ENCODE measurements at places on chromosomes 2 and 18.

GRCh38 chr18:10009321-10010144, 95.7 kb downstream of the VAPA start:
- no peak for DNase-seq

GRCh38 chr2:2569306-2569705, 238.2 kb upstream of the MYT1L start:
- no peak for DNase-seq

- DNase-seq = peak; percentile 91
These were observed 17.2 kb upstream of the C2orf74 start for GRCh38 chr2:61144697-61145268.

GRCh38 chr18:75341267-75341666, 86.2 kb downstream of the SMIM21 start:
- no peak for DNase-seq

GRCh38 chr2:85318222-85319074, 9.3 kb downstream of the TGOLN2 start:
- peak; percentile 47 for DNase-seq

DNA sequence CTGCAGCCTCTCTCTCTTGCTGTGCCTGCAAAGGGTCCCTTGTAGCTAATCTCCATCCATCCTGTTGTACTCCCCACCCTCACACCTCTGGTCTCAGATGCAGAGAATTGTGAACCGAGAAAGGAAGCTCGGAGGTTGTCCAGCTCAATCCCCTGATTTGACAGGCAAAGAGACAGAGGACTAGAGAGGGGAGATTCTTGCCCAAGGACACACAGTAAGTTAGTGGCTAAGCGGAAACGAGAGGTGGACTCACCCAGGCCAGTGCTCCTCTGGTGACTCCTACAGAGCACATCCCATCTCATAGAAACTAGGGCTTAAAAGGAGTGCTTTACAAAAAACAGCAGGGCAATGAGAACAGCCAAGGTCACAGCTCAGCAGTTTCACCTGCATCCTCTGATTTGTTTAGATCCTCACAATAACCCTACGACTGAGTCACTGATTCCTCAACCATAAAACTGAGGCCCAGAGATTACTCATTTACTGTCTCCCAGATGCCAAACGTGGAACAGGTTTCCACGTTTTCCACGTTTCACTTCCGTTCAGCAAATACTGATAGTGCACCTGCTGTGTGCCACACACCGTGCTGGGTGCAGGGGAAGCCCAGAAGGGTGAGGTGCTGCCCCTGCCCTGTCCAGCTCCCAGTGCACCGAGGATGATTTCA, 22.1 kb downstream of the EHD3 start:
- no peak for DNase-seq

GRCh38 chr2:71704688-71705087, 251.3 kb downstream of the DYSF start:
- no peak for DNase-seq

GRCh38 chr18:9741793-9742523, 33.9 kb downstream of the RAB31 start:
- no peak for DNase-seq

- no peak for DNase-seq
These were observed 128.1 kb downstream of the GLI2 start for GRCh38 chr2:120863661-120864320.

DNA sequence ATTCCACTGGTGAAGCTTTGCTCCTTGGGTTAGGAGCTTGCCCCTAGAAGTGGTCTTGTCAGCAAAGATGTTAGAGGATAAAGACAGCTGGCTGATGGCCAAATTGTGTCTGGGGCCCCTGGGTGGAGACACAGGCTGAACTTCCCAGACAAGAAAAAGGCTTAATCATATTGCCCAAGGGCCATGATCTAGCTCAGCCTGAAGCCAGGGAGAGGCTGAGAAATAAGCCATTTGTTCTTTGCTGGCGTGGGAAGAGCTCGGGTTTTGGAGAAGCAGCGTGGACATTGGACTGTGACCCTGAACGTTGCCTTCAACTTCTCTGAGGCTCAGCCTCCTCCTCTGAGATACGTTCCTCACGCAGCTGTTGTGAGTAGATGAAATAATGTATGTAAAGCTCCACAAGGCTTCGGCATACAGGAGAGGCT, 153.0 kb downstream of the ZFP36L2 start:
- no peak for DNase-seq

DNA sequence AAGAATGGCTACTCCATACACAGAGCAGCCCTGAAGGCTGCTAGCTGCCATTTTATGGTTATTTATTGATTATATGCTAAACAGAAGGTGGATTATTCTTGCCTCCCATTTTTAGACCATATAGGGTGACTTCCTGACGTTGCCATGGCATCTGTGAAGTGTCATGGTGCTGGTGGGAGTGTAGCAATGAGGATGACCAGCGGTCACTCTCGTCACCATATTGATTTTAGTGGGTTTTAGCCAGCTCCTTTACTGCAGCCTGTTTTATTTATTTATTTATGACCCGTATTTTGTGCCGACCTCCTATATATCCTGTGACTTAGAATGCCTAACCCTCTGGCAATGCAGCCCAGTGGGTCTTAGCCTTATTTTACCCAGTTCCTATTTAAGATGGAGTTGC, 553.9 kb downstream of the TNS1 start:
- DNase-seq = no peak

- no peak for DNase-seq
These were observed 51.6 kb upstream of the ROCK2 start for GRCh38 chr2:11396021-11396420.

DNA sequence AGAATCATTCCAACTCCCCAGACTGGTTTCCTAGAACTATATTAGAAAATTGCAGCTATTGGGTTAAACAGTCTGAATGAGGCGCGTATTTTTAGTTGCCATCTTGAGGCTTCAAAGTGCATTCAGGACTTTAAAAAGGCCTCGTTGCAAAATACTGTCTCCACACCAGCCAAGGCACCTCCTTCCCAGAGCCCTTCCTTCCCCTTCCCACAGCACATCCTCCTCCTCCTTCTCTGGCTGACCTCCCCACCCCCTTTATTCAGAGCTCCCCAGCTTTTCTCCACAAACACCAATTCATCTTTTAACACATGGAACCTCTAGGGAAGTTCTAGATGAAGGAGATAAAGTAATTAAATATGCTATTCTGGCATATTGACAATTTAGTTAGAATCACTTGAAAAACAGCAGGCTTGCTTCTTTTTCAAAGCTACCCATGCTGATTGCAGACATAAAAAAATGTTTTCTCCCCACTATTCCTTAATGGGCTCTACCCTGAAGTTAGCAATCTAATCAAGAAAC, 90.3 kb downstream of the RTP5 start:
- DNase-seq = no peak

- DNase-seq = peak; percentile 82
These were observed 67.4 kb downstream of the TNP1 start for GRCh38 chr2:216792222-216793021.

GRCh38 chr2:155456222-155456621, 757.7 kb downstream of the KCNJ3 start:
- no peak for DNase-seq

DNA sequence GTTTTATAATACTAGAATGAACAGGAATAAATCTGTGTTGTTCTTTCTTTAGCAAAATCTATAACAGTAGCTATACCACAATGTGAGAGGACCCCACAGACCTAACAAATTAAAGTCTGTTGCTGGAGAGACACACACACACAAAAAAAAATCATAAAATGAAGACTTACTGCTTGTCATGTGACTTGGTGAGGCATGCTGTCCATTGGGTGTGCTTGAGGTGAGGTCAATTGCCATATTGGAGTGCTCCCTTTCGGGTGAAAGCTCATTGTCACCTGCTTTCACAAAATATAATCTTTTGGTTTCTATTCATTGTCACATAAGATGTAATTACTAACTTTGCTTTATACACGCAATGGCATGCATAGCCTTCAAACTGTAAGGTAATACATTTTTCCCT, 3.9 kb downstream of the IKZF2 start:
- no peak for DNase-seq

DNA sequence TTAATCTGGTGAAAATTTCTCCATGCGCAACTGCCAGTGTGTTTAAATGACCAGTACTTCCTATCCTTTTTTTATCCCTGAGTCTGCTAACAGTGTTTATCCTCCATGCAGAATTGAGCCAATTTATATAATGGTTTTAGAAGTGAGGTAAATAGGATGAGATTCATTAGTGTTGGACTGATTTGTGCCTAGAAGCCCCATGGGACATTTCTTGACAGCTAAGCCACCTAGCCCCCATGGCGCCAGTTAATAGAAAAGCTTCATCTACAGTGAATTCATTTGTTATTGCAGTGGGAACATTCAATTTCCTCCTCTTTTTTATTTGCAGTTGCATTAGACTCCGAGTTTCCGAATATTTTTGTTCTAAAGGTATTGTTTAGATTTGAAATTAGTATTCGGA, 175.6 kb downstream of the ARL6IP6 start:
- DNase-seq = no peak

GRCh38 chr2:239118675-239119211, 270.9 kb downstream of the TWIST2 start:
- no peak for DNase-seq

- no peak for DNase-seq
These were observed 294.7 kb downstream of the MEIS1 start for GRCh38 chr2:66729416-66730330.

DNA sequence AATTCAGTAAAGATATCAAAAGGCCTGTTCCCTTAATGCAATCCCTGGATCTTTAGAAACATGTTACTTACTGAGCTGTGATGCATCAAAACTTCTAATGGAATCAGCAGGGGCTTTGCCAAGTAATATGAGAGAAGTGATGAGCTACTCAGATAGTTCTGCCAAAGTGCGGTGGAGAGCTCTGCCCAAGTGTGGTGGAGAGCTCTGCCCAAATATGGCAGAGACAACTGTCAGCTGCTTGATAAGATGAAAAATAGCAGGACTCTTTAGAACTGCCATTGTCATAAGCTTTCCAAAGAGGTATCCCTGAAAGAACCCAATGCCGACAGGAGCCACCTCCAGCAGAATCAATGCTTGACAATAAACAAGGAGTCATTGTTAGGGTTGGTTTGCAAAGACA, 167.9 kb upstream of the SLC39A10 start:
- no peak for DNase-seq

GRCh38 chr18:59272891-59273758, at the start of gene RAX:
RAX (minus strand) TSS chr18:59273454; CDS start chr18:59273206, 248 bp downstream.
- no peak for DNase-seq

DNA sequence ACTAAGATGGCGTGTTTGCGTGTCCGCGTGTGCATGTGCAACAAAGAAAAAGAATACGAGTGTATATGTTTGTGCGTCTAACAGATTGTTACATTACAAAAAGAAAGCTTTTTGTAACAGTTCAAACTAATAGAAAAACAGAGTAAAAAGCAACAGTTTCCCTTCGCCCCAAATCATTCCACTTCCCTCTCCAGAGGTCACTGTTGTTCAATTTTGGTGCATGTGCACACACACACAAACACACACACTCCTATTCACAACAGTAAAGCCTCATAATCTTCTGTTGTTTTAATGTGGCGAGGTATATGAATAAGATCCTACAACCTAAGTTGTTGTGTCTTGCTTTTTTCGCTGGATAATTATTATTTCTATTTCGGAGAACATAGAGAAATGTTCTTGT, 357.3 kb upstream of the SLC8A1 start:
- no peak for DNase-seq

DNA sequence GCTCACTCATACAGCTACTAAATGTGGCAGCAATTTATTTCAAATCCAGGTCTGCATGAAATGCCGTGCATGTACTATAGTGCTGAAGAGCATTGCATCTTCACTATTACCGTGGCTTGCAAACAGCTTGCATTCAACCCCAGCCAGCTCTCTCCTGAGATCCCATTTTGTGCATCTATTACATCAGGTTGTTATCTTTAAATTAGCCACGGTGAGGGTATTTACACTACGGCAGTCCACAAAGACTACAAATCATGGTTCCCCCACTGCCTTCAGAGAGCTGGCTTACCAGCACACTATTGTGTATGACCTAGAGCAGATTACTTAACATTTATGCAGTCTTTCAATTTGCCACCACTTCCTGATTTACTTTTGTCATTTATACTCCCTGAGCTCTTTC, 621.3 kb upstream of the LRATD1 start:
- DNase-seq = no peak

DNA sequence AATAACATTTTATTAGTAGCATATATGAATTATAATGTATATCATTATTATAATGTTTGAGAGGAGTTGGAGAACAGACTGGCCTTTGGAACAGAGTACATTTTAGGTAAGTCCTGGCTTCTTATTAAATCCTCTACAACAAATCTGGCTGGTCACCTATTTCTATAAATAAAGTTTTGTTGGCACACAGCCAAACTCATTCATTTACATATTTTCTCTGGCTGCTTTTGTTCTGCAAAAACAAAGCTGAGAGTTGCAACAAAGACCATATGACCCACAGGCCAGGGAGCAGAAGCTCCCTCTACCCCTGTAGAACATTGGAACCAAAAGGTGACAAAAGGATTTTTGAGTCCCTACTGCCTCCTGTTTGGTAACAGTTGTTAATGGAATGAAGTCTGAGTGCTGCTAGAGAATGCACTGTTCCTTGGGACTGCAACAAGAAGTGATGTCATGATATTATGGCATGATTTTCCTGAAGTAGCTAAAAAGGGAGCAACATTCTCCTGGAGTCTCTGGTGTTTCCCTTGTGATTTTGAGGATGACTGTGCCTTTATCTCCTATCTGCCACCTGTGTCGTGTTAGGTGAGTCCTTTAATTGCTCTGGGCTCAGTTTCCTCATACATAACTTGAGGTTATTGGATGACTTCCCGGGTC, 22.0 kb upstream of the SP9 start:
- DNase-seq = no peak
